ENCODE measurements at places on chromosomes 11 and 22. TPM values are rescaled to one million over a fixed set of nuclear protein-coding genes. Genes with fewer than 3 reads are reported as not detected.

DERL3 gene
- 0.12 TPM for total RNA-seq

C11orf71 gene
- total RNA-seq: 3.5 TPM

PKDREJ gene
- not detected for total RNA-seq

- DNase-seq: no peak
Observed at GRCh38 chr11:133219543-133219942, 312.8 kb downstream of the OPCML start.

GRCh38 chr11:88206751-88207150 is 31.5 kb upstream of the RAB38 start:
- no peak for DNase-seq

DNA sequence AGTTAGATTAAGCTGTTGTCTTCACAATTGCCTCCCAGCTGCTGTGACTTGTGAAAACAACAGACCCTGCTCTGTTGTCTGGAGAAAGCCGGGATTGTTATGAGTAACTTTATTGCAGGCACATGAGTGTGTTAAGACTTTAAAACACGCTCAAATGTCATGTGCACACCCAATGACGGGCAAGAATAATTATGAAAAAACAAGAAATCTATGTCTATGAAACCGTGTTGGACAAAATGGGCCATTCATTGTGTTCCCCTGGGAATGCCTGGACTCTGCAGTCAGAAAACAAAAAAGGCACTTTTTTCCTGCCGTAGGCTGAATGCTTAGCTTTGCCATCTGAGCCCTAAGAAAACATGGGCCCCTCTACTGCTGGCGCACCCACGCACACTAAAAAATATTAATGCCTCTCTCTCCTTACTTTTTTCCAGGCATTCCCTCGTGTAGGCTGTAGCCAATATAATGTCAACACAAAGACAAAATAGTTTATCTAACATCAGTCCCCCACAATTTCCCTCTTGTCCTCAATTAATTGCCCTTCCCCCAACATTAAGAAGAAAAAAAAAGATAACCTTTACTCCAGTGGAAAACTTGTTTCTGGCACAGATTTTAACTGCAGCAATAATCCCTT is 207.9 kb downstream of the SOX6 start:
- DNase-seq: no peak

DNA sequence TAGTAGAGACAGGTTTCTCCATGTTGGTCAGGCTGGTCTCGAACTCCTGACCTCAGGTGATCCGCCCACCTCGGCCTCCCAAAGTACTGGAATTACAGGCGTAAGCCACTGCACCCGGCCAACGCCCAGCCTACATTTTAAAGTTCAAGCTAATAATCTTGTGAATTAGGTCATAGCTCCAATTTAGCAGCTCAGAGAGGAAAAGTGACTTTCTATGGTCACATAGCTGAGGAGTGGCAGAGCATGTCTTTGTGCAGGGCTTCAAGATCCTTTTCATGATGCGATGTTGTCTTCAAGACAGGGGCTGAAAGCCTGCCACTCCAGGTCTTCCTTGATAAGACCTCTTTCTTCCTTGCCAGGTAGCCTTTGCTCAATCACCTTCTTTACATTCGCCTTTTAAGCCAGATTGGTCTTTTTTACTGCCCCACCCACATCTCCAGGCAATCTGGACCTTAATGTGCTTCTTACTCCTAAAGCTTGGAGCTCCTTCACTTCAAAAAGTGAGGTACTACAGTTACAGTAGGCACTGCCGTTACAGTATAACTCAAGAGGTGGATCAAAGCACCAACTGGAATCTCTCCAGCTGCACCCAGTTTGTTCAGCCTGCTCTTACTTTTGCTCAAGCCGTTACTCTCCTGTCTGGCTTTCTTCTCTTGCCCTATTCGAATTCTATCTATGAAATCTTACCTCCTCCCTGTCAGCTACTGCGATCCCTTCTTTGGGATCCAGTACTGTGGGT is 18.2 kb downstream of the YWHAH start:
- no peak for DNase-seq

DNA sequence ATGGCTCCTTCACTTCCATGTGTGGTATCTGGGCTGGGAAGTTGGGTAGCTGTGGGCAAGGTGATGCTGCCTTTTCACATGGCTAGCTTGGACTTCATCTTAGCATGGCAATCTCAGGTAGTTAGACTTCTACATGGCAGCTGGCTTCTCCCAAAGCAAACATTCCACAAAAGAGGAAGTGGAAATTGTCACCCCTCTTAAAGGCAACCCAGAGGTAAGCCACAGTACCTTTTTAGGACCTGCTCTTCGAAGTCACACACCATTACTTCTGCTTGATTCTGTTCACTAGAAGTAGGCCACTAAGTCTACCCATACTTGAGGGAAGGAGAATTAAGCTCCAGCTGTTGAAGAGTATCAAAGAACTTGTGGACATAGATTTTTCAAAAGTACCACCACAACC is 25.9 kb downstream of the TUG1 start:
- no peak for DNase-seq

- DNase-seq: no peak
Observed at GRCh38 chr11:68040101-68040956, 1.5 kb downstream of the TCIRG1 start.

DNA sequence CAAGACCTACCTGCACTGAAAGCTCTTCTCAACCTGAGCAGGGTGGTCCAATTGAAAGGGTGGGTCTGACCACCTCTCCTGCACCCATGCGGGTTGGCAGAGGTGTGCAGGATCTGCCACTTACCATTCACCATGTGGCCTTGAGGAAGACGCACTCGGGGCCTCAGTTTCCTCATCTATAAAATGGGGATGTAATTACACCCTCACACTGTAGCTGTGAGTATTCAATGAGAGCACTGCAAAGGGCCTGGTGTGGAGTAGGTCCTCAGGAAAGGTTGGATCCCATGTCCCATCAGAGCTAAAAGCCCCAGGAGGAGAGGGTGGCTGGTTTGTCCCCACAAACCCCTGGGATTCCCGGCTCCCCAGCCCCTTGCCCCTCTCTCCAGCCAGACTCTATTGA is 557 bp upstream of the TAGLN start:
- no peak for DNase-seq

DNA sequence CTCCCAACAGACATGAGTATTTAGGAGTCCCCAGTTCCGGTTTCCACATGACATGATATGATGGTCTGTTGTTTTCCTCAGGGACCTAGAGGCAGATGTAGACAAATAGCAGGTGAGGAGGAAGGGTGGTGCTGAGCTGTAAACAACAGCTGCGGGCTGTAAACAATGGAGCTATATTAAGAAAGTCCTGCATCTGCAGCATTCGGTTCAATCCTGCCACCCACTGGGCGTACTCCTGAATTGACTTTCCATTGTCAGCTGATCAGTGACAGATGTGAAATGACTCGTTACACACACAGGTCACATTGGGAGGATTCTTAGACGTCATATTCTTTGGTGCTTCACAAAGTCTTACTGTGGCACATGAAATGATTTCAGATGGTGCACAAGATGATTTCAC is 26.8 kb upstream of the RAG1 start:
- peak; percentile 31 for DNase-seq
